Stimulated activated CD8-positive, alpha-beta memory T cell treated with anti-CD3 and anti-CD28 coated beads, Interleukin-7, amount 100 ng/mL, for 1 hour (primary cell): ENCODE measurements at places on chromosomes 11 and 22.

- DNase-seq: no peak
Measured at GRCh38 chr11:131288521-131289091, 81.8 kb upstream of the NTM start.

- DNase-seq: no peak
Measured at GRCh38 chr11:69305885-69306540, 12.1 kb downstream of the MYEOV start.

GRCh38 chr22:46878191-46878948, 115.9 kb downstream of the TBC1D22A start:
- no peak for DNase-seq

DNA sequence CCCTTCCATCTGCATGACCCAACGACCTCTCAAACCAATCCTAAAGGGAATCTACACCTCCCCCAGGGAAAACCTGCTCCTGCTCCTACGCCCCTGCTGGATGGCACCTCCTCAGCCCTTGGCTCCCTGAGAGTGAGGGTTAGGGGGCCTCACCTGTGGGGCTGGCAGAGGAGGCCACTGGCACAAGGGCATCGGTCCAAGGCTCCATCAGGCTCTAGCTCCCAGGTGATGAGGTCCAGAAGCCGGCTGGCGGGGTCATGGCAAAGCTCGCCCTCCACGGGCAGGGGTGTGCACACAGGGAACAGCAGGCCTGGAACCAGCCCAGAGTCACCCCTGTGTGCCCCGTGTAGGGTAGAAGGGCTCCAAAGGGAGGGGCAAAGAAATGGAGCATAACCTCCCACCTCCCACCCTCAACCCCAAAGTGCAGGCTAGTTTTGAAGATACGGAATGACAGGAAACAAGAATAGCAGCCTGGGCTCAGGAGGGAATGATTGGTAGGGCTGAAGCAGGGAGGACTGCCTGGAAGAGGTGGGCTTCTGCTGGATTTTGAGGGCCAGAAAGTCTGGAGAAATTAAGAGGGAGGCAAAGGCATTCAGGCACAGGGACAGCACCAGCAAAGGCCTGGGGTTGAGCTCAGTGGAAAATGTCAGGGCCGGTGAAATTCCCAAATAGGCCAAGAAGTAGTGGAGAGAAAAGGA, 42.6 kb downstream of the DKK3 start:
- no peak for DNase-seq

- DNase-seq: no peak
Measured at GRCh38 chr11:73137262-73137943, 4.7 kb downstream of the FCHSD2 start.

GRCh38 chr11:12266943-12267342, 110.4 kb upstream of the PARVA start:
- no peak for DNase-seq

DNA sequence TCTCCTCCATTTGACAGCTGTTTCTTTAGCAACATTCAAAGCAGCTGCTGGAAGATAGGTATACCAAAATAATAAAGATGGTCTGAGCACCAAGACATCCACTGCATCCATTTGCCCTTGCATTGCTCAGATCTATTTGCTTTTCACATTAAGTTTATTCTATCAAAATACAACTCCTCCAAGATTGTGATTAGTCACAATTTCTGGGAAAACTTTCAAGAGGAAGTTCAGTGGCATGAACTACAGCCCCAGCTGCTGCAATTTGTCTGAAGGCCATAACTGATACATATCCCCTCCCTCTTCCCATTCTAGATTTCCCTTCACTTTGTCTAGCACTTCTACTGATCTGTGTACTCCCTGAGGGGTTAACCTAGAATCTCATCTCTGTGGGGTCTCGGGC, 117.5 kb upstream of the CEP126 start:
- DNase-seq: no peak

DNA sequence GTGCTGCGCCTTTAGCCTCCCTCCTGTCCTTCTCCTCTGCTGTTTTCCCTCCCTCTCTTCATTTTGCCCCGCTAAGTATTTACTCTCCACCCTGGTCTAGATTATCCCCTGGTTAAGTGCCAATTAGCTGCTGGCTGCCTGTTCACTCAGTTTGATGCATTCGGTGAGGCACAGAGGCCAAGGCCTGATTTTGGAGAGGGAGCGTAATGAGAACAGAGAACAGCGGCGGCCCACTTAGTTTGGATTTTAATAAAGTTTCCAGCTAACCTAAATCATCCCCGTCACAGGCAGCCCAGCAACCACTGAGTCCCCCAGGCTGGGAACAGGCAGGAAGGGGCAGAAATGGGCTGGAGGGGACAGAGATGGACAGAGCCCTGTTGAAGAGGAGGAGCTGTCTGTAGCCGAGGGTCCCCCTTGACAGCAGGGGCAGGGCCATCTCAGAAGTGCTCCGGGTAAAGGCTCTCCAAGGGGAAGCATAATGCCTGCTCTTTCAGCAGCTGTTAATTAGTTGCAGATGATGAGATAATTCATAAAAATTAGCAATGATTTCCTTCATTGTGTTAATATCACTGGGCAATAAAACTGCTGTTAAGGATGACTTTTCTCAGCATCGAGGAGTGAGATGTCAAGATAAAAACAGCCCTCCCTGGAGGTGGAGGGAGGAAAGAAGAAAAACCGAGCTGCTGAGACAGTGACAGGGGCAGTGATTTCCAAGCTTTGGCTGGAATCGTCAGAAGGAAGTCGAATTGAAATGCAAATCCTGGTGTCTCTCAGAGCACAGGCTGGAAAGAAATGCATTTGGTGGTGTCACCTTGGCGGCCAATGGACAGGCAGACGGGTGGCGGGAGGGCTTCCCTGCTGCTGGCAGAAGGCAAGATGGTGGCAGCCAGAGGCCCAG, 170.1 kb downstream of the GRIK4 start:
- DNase-seq: no peak

- no peak for DNase-seq
Measured at GRCh38 chr11:119373921-119374631, 7.4 kb downstream of the USP2 start.

DNA sequence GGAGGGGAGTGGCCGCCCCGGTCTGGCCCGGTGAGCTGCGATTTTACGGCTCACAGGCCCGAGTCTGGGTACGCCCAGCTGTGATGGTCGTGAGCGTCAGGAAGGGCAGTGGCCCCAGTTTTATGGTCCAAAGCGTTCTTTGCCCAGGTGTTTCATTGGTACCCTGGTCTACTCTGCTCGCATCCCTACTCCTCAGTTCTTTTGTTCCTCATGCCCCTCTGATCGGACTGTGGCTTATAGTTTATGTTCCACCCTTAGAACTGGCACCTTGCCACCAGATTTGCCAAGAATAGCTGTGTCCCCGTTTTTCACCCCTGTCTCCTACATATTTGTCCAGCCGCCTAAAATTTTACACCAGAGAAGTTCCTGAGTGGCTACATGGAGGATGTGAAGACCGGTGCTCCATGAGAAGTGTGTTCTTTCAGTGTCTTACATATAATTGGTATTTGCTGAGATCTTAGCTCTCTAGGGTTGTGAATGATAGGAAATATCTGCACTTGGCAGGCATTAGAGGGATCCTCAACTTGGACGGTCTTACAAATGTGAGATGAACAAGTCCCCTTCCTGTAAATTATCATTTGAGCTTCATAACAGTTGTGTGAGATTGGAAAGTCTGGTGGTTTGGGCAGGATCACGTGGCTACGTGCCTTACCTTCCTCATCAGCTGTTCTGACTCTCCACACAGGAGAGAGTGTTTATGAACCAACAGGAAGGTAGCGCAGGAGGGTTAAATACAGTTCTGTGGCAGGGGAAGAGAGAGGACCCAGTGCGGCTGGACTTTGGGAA, 1.1 kb downstream of the PANX1 start:
- DNase-seq: no peak

DNA sequence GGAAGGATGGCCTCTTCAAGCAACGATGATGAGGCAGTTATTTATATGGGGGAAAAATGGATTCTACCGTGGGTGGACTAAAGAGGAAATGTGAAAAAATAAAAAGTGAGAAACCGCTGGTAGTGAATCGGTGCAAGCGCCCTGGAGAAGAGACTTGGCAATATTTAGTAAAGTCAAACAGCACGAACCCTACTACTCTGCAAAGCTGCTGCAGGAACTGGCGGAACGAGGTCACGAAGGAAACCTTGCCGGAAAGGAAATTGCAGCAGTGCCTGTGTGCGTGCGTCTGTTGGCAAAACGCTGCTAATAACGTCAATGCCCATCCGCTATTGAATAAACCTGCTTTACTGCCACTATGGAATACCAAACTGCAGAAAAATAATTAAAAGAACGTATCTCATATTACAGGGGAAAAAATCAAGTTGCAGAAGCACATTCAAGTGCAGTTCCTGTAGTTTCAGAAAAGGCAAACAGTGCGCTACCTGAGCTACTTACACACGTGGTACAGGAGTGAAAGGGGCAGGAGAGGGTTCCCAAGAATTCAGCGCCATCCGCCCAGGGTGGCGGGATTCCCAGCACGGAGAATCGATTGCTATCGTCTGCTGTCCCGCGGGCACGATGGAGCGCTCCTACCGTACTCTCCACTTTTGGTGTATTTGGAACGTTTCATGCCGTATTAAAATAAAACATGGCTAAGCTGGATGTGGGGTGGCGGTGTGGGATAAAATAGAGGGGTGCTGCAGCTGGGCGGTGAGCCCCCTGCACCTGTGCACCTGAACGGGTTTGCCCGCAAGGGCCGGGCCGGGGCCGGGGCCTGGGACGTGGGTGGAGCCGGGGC, 585 bp upstream of the NADSYN1 start:
- no peak for DNase-seq

DNA sequence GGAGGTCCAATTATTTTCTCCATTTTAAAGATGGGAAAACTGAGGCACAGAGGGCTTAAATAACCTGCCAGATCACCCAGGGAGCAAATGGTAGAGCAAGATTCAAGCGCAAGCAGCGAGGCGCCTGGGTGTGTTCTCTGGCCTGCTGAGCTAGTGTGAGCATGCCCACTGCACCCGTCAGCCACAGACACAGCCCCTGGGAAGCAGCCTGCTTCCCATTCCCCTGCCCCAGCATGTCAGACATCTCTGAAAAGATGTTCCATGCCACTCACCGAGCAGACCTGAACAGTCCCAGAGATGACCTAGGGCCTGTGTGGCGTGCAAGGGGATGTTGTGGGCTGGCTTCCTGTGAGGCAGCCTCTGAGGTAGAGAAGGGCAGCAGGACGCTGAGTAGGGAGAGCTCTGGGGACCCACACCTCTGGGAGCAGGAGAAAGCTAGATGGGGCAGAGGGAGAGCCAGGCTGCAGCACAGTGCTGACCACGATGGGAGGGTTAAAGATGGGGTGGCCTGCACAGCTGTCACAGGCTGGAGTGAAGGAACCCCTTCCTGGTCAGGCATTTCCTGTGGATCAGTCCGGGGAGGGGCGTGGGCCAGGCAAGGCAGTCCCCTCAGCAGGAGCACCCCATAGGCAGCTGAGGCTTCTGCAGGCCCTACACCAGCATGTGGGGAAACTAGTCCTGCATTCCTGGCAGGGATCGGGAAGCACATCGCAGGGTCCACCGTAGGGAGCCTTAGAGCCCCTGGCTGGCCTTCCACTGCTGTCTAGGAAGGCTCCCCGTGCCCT, 101.4 kb downstream of the GALNT18 start:
- DNase-seq: no peak

GRCh38 chr11:56700242-56700913, 1.5 kb downstream of the OR9G1 start:
- no peak for DNase-seq

DNA sequence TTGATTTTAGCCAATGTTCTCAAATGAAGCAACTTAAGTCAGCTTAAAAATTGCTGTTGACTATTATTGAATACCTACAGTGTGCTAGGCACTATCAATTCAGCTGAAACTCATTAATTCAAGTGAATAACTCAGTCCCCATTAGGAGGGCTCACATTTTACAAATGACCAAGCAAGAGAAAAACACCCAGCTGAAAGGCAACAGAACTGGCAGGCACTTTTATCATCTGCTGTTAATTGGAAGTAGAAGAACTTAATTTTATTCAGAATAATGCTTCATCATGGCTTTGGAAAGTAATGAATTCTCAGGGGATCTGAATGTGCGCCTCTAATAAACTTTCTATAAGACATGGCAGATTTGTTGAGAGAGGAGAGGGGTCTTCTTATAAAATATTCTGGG, 1066.9 kb downstream of the DLG2 start:
- no peak for DNase-seq

GRCh38 chr11:131186629-131187101, 183.8 kb upstream of the NTM start:
- DNase-seq: no peak

DNA sequence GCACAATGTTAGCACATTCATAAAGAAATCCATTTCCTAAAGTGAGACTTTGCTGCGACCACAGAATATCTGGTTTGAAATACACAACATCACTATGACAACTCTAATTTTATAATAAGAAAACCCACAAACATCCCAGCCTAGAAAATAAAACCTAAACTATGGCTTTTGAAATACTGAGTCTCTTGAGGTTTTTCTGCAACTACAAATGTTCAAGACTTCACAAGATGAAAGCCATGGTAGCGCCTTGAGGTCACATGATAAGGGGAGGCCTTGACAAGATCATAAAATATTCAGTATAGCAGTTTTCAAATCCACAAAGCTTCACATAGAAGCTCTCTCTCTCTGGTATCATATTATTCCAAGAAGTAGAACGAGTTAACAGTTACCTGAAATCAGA, 126.8 kb downstream of the MPPED2 start:
- no peak for DNase-seq

DNA sequence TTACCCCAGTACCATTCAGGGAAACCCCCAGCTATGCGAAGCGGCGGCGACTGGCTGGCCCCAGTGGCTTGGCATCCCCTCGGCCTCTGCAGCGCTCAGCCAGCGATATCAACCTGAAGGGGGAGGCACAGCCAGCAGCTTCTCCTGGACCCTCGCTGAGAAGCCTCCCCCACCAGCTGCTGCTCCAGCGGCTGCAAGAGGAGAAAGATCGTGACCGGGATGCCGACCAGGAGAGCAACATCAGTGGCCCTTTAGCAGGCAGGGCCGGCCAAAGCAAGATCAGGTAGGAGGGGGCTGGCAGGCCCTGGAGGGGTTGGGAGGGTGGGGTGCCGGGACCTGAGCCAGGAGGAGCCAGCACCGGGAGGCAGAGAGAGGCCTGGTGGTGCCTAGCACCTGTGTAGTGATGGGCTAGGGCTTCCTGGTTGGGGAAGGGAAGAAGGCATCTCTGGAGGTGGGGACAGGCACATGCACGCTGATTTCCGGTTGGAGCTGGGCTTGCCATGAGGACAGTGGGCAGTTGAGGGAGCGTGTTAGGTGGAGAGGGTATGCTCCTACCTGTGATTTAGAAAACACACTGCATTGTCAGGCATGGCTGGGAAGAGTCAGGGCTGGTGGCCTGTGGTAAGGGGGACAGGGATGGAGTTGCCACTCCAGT, 22.3 kb downstream of the SHANK3 start:
- no peak for DNase-seq
